ENCODE measurements at places on chromosomes 6 and 20.

- DNase-seq: peak; percentile 69
Measured at GRCh38 chr6:37102299-37103168, 67.4 kb upstream of the PIM1 start.

DNA sequence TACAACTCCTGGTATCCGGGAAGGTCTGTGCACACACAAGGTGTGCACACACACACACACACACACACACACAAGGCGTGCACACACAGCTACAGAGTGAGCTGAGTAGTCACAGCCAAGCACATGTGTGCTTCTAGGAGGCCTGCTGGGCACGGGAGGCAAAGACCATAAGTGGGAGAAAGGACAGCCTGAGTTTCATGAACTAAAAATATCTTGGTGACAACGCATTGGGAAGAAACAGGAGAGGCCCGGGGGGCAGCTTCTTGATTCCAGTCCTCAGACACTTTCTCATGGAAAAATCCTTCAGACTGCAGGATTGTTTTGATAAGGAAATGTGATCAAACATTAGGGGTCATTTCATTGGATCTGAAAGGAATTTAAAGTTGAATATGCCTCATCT, 2.6 kb downstream of the TRAF3IP2 start:
- peak; percentile 64 for DNase-seq

DNA sequence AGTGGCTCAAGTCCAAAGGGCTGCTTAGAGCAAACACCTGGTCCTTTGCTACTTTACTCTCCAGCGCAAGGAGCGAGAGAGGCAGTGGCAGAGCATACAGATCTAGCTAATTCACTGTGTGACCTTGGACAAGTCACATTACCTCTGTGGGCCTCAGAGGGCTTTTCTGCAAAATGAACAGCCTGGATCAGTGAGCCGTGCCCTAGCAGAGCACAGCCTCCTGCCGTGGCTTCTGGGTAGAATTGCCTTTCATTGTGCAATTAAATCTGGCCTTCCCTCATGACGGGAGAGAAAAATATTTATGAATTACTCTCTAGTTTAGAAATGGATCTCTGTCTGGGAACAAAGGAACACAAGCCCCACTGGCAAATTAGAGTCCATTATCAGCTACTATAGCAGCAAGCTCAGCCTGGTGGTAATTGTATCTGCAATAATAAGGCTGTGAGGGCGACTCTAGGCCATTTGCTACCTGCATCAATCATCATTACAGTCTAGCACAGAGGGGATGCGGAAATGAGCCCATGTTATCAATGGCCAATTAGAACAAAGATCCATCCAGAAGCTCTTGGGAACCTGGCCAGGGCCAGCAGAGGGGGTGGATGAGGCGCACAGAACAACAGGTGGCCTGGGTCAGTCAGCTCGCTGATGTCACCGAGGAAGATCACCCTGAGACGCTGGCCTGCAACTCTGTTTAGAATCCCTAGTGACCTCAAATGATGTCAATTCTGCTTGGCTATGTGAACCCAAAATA, 114.2 kb upstream of the LY86 start:
- DNase-seq: no peak

DNA sequence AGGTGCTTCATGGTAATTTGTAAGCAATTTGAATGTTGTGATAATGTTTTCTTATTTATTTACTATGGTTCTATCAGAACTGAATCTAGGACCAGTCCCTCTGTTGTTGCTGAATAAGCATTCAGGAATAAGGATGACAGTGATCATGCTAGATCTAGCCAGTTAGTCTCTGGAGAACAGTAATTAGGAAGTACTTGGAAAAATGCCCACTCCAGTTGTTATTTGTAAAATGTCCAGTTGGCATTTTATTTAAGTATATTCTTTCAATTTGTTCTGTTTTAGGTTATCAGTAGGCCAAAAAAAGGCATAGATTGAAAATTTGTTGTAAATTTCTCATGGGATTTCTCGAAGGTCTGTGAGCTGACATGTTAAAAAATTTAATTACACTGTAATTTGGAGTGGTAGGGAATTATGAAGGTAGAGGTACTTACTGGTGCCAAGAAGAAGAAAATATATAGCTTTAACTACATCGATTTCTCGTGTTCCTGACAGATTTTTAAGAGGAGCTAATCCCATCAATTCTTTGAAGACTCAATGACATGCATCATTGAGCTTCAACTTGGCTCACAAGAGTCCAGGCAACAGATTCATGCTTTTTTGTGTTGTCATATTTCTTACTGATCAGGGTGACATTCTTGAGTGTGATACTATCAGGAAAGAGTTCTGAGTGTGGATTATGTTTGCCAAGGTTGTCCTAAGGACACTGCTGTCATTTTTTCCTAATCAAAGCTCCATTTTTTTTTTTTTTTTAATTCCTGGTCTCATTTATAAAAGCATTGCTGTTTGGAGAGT, 177.3 kb downstream of the CARMIL1 start:
- DNase-seq: no peak

DNA sequence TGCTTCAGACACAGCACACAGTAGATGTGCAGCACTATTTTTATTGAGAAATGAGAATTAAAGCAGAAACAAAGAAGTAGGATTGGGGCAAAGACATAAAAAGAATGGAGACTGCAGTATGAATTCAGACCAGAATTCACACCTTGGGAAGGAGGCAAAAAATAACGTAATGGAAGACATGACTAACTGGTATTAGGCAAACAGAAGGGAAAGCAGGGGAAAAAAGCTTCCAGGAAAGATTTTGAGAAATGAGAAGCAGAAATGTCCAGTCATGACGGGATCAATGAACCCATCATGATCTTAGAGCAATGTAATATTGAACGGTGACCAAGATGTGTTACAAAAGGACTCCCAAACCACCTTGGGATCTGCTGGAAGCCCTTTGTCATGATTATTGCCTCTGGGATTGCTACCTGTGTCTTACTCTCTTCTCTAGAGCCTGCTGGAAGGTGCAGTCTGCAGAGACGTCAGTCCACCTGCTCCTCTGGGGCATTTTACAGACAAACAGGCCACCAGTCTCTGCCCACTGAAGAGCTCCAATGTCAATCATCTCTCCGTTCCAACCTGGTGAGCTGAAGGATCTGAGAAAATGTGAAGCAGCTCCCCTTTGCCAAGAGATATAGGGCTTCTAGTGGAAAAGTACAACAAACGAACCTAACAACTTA, 8.7 kb downstream of the NUDT3 start:
- no peak for DNase-seq

- peak; percentile 55 for DNase-seq
Measured at GRCh38 chr6:150667977-150668716, 68.5 kb downstream of the PLEKHG1 start.

GRCh38 chr6:89432875-89433251, at the start of gene ANKRD6:
TSS of gene ANKRD6 (plus strand) at chr6:89433152. CDS start at chr6:89566977, 133,825 bp downstream.
- no peak for DNase-seq

GRCh38 chr6:137370871-137371633, 123.1 kb downstream of the OLIG3 start:
- DNase-seq: no peak

- DNase-seq: no peak
Measured at GRCh38 chr6:84772428-84773132, 8.2 kb upstream of the TBX18 start.

GRCh38 chr6:170091000-170091638, 199.8 kb downstream of the DLL1 start:
- DNase-seq: no peak

- DNase-seq: no peak
Measured at GRCh38 chr6:124753001-124753400, 209.2 kb upstream of the RNF217 start.

GRCh38 chr6:160395187-160395586, 47.0 kb downstream of the SLC22A3 start:
- DNase-seq: no peak

DNA sequence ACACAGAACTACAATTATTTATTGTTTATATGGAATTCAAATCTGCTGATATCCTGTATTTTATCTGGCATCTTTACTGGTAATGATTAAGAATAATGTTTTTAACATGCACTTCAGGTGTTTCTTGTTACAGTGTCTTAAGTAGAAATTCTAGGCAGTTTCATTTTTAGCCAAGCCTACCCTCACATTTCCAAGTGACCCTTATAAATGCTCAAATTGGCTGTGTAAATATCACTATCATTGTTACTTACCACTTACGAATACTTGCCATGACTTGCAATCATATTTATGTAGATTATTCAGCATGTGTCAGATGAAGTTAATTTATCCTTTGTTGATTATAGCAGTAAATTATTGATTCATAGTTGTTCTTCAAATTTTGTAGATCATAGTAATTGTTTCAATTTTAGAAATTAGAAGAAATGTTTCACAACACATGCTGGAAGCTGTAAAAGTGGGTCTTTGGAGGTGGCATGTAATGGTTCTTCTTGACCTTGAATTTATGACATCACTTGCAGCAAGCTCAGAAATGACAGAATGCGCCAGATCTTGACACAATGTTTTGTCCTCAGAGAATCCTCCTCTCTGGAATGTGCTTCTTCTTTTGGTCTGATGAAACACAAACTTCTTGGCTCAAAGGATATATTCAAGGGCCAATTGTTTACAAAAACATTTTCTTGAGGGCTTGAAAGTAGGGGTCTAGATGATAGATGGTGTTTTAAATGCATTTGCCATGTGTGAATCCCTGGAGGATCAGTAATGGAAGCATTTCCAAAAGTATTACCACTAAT, 471.8 kb downstream of the COL12A1 start:
- DNase-seq: peak; percentile 61

- no peak for DNase-seq
Measured at GRCh38 chr20:36833275-36834020, 42.5 kb upstream of the TLDC2 start.

Measured in skeletal muscle cell (primary cell).